Stimulated activated CD4-positive, alpha-beta T cell treated with anti-CD3 and anti-CD28 coated beads, TNF-alpha, amount 100 ng/mL, for 4 hours (primary cell): ENCODE measurements at places on chromosomes 2 and 18.

- no peak for DNase-seq
These were observed 90.4 kb downstream of the MBD2 start for GRCh38 chr18:54134053-54134452.

GRCh38 chr2:123434546-123435395, 590.3 kb upstream of the CNTNAP5 start:
- no peak for DNase-seq

GRCh38 chr2:55518841-55519165, 715 bp upstream of the CFAP36 start:
- DNase-seq, result no peak

GRCh38 chr18:46843372-46843771, 73.9 kb downstream of the PIAS2 start:
- DNase-seq, result no peak

GRCh38 chr18:36015629-36016028, 43.1 kb downstream of the RMP24 start:
- DNase-seq, result no peak

DNA sequence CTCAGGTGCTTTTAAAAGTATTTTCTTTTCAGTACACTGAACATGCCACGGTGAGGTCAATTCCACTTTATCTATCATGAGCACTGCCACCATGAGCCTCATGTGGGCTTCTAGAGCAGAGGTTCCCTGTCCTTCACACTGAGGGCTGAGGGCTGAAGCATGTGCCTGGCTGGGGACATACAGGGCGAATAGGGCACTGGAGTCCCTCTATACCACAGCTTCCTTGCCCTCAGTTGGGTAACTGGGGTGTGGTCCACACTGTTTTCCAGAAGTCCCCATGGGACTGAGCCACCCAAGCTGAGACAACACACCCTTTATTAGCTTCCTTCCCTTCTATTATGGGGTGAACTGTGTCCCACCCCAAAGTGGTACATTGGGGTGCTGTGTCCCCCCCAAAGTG, 172.2 kb upstream of the ID2 start:
- DNase-seq, result no peak

DNA sequence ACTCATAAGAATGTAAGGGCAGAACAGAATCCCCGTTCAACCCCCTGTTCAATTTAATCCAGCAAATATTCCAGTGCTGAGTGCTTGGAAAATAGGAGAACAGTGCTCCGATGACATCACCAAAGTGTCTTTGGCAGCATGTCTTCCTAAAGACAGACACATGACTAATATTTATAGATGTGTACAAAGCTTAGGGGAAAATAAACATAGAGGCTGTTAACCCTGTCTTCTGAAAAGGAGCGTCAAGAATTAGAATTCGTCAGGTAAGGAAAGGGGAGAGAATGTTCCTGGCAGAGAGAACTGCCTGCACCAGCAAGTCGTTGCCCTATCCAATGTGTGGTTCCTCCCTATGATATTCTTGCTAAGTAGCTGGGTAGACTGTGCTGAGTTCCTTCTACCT, 72.7 kb downstream of the PLB1 start:
- DNase-seq, result no peak

- no peak for DNase-seq
These were observed 107.2 kb upstream of the SPRED2 start for GRCh38 chr2:65539633-65540032.

- no peak for DNase-seq
These were observed 432.2 kb upstream of the KLHL29 start for GRCh38 chr2:22952656-22953225.

- DNase-seq, result no peak
These were observed 245.2 kb downstream of the CDCA7 start for GRCh38 chr2:173599821-173600359.

DNA sequence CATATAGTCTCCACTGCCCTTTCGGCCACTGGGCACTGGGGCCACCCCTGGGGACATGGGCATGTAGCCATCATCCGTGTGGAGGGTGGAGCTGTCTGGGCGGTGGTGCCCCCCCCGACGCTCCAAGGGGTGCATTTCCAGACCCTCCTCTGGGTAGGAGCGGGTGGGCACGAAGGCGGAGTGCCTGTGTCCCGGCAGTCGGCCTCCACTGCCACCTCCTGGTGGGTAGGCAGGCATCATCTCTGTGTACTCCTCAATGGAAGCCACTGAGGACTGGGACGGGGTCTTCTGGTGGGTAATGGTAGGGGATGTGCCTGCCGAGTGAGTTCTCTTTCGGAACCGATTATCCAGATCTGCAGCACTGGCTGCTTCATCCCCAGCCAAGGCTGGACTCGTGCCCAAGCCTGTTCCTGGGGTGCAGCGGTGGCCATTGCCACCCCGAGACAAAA, 2.8 kb downstream of the IRS1 start:
- no peak for DNase-seq

GRCh38 chr2:83970217-83970929, 488.7 kb downstream of the SUCLG1 start:
- DNase-seq, result no peak

GRCh38 chr2:11058129-11058528, 97.1 kb upstream of the SLC66A3 start:
- DNase-seq, result no peak

- no peak for DNase-seq
These were observed 73.5 kb downstream of the PHLPP1 start for GRCh38 chr18:62788876-62789275.

DNA sequence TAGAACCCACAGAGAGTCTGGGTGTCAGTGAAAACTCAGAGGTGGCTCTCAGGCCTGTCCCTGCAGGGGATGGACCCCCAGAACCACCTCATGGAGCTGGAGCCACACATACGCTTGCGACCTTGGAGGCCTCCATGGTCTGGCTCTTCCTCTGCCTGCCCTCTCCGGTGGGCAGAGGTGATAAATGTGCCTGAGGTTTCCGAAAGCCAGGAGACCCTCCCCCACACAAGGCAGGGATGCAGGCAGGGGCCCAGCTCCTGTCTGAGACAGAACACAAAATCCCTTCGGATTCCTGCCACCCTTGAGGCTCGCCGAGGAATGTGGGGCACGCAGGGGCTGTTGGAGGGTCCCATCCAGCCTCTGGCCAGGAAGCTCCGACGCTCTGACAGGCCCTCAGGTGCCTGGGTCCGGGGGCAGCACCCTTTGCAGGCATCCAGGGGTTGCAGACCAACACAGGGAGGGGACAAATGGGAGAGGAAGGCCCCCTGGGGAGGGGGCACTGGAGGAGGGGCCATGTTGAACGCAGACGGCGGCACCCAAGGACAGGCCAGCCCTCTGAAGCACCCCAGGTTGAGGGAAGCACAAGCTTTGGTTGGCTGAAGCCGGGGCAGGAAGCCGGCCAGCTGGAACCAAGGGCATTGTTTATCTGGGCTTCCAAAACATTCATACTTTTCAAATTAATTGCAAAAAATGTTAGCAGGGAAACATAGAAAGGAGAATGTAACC, 4.1 kb upstream of the SNED1 start:
- no peak for DNase-seq

DNA sequence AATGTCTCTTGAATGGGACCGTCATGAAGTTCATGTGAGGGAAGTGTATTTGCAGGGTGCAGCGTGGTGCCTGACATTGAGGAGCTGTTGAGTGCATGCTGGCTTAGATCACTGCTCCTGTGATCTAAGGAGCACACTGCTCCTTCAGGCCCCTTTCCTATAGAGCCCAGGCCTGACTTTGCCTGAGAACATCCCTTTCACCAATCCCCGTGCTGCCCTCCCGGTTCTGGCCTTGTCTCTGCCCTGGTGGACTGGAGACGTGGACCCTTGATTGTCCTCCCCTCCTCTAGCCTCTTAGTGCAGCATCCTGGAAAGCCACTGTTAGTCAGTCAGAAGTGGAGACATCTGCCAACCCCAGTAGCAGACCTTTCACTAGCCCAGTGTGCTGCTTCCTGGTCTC, 323.6 kb upstream of the HS6ST1 start:
- no peak for DNase-seq

DNA sequence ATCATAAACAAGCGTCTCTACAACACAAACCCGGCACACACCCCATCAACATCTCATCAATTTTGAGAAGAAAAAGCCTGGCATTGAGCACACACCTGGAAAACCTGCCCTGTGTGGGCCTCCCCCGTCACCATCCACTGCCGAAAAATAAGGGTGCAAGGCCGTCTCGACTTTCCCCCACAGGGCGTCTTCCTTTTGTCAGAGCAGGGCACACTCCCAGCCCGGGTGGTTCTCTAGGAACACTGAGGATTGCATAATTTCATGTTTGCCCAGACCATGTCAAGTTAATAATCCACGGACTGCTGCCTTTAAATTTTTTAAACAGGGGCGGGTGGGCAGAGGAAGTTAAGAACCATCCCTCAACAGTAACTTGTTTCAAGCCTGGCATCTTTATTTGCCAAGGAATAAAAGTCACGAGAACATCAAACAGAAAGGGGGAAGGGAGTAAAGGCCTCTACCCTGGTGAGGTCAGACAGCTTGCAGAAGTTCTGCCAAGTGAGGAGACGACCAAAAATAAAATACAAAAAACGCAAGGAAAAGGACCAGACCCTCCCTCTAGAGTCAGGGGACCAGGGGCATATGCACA, 2.1 kb downstream of the TFCP2L1 start:
- no peak for DNase-seq

GRCh38 chr18:23178661-23179081, 43.4 kb downstream of the CABLES1 start:
- no peak for DNase-seq

GRCh38 chr18:26332991-26333390, 106.7 kb downstream of the TAF4B start:
- DNase-seq, result no peak

DNA sequence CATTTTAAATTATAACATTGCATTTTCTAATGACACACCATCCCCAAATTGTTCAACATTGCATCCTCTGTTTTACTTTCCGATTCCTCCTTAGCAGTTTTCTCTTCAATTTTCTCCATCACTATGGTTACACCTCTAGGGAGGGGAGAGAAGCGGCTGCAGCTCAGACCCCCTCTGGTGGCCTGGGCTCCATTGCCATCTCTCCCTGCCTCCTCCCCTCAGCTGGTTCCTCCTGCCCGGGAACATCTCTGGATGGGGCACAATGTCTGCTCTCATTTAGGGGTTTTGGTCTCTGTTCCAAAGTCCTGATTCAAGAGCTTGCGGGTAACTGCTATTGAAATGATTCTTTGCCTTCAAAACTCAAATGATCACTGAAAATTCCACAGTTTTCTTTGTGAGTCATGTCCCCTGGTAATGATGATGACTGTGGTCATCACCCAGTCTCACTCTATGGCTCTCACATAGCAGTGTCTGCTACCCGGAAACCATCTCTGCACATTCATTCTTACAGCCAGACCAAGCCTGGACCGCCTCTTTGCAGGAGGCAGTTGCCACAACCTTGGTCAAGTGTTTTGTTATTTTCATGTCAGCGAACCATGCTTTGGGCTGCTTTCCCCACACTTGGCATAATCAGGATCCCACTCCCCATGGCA, 263.9 kb downstream of the ALPK2 start:
- DNase-seq, result no peak

DNA sequence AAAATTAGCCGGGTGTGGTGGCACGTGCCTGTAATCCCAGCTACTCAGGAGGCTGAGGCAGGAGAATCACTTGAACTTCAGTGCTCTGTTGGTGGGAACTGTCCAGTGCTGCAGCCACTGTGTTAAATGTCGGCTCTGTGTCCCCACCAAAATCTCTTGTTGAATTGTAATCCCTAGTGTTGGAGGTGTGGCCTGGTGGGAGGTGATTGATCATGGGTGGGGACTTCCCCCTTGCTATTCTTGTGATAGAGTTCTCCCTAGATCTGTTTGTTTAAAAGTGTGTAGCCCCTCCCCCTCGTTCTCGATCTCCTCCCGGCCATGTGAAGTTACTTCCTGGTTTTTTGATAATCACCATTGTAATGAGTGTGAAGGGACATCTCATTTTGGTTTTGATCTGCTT, 9.8 kb upstream of the RPL31 start:
- no peak for DNase-seq

GRCh38 chr18:54086046-54086802, 138.2 kb downstream of the MBD2 start:
- no peak for DNase-seq

GRCh38 chr2:10894264-10894935, 17.3 kb upstream of the KCNF1 start:
- no peak for DNase-seq

DNA sequence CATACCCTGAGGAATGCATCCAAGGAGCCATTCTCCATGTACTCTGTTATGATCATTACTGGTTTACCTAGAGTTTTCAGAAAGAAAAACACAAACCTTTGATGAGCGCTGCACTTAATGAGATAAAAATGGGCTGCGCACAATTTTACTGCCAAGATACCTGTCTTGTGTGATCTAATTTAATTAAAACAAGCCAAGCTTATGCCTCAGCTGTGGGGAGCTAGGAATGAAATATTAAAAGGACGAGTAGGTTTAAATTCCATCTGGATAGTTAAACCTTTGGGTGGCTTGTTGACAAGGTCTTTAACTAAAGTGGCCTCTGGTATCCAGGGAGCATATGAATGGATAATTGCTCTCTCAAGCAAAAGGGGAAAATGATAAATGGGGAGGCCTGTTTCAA, 135.0 kb downstream of the EPHA4 start:
- no peak for DNase-seq

DNA sequence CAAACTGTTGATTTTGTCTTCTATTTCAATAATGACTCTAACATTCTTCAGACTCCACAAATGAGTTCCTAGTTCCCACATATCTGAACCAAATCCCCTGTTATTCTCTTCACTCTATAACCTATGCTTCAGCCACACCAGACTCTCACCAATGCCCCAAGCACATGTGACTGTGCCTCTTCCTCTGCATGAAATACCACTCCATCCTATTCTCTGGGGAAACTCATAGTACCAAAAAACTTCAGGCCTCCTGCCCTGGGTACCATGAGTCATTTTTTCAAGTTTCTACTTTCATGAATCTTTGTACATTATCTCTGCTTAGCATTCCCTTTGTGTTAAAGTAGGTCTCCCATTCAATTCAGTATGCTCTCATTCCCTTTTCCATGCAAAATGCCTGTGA, 353.2 kb downstream of the ZEB2 start:
- DNase-seq, result no peak

DNA sequence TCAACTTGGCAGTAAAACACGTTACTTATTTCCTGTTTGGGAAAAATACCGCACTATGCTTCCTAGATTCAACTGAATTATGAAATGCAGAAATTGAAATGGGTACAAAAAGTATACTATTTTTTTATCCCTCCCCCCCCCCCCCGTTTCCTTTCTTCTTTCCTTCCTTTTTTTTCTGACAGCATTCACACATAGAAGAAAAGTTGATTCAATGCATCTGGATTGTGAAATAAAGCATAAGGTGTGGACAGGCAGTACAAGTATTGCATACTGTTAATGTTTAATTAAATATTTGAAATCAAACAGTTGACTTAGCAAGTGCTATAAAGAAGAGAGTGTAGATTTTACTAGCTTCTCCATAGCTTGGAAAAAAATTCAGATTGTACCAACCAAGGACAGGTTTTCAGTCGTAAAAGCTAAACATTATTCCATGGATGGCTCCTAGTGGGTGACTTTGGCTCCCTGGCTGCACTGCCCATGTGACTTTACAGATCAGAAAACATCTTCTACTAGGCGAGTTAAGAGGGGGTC, 21.6 kb upstream of the AGFG1 start:
- no peak for DNase-seq

- no peak for DNase-seq
These were observed 666.8 kb downstream of the ARHGAP15 start for GRCh38 chr2:143796051-143796450.

- DNase-seq, result no peak
These were observed 9.3 kb downstream of the NCK2 start for GRCh38 chr2:105754011-105754410.

GRCh38 chr2:238449909-238450417, 23.2 kb downstream of the ASB1 start:
- DNase-seq, result no peak
